ENCODE measurements at places on chromosomes 16 and 17.

- DNase-seq = no peak
These were observed 29.9 kb upstream of the TBX2 start for GRCh38 chr17:61369751-61370150.

- no peak for DNase-seq
These were observed 23.3 kb upstream of the FOXJ1 start for GRCh38 chr17:76164331-76164730.

GRCh38 chr16:6918646-6919045, 414.0 kb upstream of the RBFOX1 start:
- DNase-seq = no peak

- no peak for DNase-seq
These were observed 58.5 kb downstream of the TMEM132E start for GRCh38 chr17:34637548-34638525.

DNA sequence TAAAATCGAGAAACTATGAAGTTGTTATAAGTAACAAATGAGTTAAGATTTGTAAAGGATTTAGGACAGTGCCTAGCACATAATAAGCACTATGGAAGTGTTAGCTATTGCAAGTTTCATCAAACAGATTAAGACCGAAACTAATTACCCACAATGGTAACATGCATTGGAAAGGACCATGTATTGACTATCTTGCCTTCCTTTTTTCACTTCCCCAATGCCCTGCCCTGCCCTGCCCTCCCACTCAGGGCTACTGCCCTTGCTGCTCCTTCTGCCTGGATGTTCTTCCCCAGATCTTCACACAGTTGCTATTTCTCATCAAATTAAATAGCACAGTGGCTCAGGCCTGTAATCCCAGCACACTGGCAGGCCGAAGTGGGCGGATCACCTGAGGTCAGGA, 202.1 kb upstream of the PSMD7 start:
- DNase-seq = no peak

DNA sequence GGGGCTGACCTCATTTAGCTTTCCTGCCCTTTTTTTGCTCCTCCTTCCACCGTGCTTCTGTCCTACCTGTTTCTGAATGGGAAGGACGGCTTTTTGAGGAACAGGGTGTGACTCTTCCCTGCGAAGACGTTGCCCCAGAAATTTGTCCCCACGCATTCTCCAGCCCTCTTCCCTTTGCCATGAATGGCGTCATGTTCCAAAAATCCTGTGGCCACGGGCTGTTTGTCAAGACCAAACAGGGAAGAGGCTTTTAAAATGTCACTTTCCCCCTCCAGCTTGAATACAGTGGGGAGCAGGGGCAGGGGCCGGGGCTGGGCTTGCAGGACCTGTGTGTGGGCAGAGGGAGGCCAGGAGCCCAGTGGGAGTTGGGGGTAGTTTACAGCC, 13.9 kb downstream of the MPRIP start:
- no peak for DNase-seq

DNA sequence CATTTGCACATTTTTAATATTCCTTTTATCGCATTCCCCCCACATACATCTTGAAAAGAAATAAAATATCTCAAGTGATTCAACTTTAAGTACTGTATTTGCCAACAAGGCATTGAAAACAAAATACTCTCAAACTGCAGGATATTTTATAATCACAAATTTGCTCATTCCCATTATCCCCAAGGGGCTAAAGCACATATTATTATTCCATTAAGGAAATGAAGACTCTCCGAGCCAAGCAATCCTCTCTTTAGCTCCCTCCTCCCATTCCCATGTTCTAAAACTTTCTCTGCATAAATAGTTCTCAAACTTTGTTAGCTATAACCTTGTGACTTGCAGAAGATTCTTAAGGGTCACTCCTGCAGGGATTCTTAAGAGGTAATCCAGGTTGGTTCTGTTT, 436.8 kb downstream of the KCNJ2 start:
- DNase-seq = no peak

GRCh38 chr17:3870871-3871306, 22.0 kb downstream of the CAMKK1 start:
- DNase-seq = no peak

GRCh38 chr16:78791926-78792325, 692.5 kb downstream of the WWOX start:
- DNase-seq = no peak

DNA sequence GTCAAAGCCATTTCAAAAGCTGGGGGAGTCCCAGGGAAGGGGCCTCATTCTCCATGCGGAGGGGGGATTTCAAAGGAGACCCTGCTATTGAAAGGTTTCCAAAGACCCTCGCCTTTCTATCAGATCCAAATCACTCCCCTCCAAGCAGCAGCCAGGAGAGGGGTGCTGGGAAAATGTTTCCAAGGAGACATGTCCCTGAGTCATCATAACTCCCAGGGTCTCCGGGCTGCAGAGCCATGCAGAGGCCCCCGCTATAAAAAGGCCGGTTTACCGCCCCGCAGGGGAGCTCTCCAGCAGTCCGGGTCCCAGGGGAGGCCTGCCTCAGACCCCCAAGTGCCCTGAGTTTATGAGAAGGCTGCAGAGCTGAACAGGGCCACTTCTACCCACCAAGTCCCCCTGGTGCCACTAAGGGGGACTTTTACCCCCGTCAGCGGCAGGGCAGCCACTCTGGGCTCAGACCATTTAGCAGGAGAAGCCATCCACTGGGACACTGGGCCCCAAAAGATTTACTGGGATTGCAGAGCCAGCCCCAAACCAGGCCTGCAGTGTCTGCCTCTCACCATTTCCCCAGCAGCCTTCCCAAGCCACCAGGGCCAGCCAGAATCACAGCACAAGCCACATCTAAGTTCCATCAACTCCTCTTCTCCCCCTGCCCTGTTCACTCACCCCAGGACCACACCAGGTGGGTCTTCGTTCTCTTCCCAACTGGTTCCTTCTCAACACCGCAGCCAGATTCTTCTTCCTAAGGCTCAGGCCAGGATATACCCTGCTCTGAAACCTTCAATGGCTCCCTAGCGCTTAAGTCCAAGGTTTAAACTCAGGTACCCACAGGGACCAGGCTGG, 234.4 kb downstream of the ZNF423 start:
- no peak for DNase-seq

DNA sequence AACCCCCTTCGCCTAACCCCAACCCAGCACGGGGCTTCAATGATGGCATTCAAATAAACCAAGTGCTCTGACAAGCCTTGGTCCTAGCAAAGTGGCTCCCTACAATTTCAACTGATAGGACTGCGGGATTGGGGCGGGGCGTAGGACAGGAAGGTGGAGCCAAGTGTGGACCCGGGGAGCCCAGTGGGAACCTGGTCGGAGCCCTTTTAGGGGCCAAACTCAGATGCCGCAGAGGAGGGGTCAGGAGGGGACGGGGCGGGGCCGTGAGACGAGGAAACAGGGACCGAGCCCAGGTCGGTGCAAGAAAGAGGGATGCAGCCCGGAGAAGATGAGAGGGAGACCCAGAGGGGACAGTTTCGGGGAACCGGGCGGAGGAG, 13.2 kb upstream of the CDIPT start:
- no peak for DNase-seq

GRCh38 chr16:81784072-81784795, 5.1 kb downstream of the PLCG2 start:
- DNase-seq = no peak

DNA sequence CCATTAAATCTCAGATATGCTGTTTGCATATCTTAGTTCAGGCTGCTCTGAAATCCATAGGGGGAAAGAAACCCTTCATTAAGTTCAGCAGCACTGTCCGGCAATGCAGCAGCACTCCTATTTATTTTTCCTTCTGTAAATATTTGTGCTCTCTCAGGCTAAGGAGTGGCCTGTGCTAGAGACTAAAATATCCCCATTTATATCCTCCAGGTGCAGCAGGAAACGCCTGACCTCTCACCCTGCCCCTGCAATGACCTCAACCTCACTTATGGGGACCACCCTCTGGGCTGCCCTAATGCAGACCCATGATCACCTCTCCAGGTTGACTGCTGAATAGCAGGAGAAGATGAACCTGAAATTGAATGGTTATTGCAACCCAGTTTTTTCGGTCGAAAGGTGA, 165.0 kb upstream of the ELAC2 start:
- no peak for DNase-seq

GRCh38 chr17:72476575-72476986, 355.8 kb downstream of the SOX9 start:
- no peak for DNase-seq

DNA sequence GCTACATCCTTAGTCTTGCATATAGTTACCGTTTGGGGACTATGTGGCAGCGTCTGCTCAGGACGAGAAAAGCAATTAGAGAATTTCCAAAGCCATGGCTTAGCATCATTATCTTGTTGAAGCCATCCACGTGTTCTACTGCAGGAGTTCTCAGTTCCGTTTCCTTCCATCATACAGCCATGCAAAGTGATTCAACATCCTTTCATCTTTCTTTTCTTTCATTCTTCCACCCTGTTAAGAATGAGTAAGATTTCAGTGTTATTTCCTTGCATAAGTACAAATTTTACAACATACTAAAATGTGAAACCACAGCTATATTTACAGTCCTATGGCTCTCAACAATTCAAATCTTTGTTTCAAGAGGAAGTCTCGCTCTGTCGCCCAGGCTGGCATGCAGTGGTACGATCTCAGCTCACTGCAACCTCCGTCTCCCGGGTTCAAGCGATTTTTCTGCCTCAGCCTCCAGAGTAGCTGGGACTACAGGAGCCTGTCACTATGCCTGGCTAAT, 3.8 kb downstream of the MARF1 start:
- DNase-seq = no peak

GRCh38 chr17:73058022-73058421, 34.5 kb downstream of the SLC39A11 start:
- no peak for DNase-seq

- DNase-seq = no peak
These were observed 138.4 kb downstream of the WWOX start for GRCh38 chr16:78237841-78238240.

DNA sequence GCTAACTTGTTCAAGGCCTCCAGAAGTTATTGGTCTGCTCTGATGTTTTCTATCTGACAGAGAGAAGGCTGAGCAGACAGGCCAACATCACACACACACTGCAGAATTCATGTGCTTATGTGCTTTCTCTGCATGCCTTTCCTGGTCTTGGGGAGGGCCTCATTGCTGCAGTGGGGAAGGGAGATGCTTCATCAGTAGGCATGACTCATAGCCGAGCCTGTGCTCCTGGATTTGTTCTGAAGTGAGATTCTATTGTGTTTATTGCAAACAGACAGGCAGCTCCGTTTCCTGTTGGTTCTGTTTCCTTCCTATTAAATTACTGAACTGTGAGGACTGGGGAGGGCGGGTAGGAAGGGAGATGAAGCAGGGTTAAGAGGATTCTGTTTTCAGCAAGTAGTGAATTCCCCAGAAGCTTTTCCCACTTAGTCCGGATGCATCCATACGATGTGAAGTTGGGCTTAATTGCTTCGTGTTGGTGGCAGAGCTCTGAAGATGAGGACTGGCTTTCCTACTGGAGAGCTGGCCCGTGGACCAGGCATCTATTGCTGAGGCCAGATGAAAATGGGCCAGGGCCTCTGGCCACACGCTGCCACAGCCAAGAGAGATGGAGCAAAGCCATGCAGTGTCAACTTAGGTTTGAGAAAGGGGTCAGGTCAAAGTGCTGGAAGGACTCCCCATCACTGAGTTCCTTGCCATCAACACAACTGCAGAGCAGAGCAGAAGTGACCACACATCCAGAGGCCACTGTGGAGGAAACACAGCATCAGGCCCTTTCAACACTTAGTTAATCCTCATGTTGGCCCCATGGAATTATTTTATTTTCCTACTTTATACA, 179.3 kb downstream of the UTP18 start:
- DNase-seq = no peak

GRCh38 chr17:80034791-80035686, 633 bp downstream of the TBC1D16 start:
- DNase-seq = no peak

GRCh38 chr17:65088621-65089360, 32.3 kb upstream of the GNA13 start:
- DNase-seq = no peak

Data from cerebellar nuclear complex (tissue), 1 donor.